SK-MEL-5 (cell line): ENCODE measurements at places on chromosomes 7 and 10. TPM values are rescaled to one million over a fixed set of nuclear protein-coding genes. Genes with fewer than 3 reads are reported as not detected.

The CUZD1 gene
- total RNA-seq = 0.18 TPM in 1 of 2 replicates, not detected in the other

The BTBD16 gene
- 0.51 TPM in 1 of 2 replicates, not detected in the other for total RNA-seq

The OR2A12 gene
- total RNA-seq = not detected in 2 replicates

DNA sequence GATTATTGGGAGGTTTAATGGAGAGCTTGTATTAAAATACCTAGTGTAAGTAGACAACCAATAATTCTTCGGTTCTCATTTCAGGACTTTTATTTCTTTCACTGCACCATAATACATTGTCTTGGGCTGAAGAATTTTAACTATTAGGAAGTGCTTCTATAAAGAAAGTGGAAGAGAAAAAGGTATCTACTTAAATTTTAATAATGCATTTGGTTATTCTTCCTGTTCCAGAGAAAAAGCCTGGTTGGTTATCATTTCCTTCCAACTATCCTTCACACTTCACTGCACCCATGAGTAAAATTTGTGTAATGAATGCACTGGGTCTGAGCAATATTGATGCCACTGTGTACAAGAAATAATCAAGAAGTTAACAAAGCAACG is 629.0 kb upstream of the DPP6 start:
- DNase-seq = no peak

- no peak for DNase-seq
Observed at GRCh38 chr10:71435571-71436267, 39.0 kb downstream of the CDH23 start.
